Peyer's patch (tissue), 4 donors: ENCODE measurements at places on chromosomes 12 and 14. TPM values are rescaled to one million over a fixed set of nuclear protein-coding genes. Genes with fewer than 3 reads are reported as not detected.

- DNase-seq = no peak
- no peak overlapping the region for H3K27ac ChIP-seq
- H3K4me1 ChIP-seq = no peaks in the 10 kb centered on the region
Observed at GRCh38 chr12:96150442-96150841, 43.7 kb upstream of the ELK3 start.

DNA sequence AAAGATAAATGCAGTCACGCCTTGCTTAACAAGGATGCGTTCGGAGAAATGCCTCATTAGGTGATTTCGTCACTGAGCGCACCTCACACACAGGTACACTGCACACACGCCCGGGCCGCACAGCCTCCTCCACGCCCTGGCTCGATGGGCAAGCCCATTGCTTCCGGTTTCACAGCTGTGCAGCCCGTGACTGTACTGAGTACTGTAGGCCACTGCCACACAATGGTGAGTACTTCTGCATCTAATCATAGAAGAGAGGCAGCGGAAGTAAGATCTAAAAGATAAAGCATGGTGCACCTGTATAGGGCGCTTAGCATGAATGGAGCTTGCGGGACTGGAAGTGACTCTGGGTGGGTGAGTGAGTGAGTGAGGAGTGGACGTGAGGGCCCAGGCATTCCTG lies 4.3 kb downstream of the RIMBP2 start:
- no peak overlapping the region for H3K27ac ChIP-seq
- no peaks in the 10 kb centered on the region for H3K27me3 ChIP-seq
- no peak overlapping the region for H3K4me3 ChIP-seq
- no peaks in the 10 kb centered on the region for H3K4me1 ChIP-seq
- no peaks in the 10 kb centered on the region for H3K36me3 ChIP-seq

PTPN21 gene
- total RNA-seq = 15.7 TPM

- no peaks in the 10 kb centered on the region for H3K36me3 ChIP-seq
- H3K4me1 ChIP-seq = no peaks in the 10 kb centered on the region
Observed at GRCh38 chr12:83390186-83390585, 703.5 kb downstream of the TMTC2 start.

FOXG1 gene
- total RNA-seq = not detected

DNA sequence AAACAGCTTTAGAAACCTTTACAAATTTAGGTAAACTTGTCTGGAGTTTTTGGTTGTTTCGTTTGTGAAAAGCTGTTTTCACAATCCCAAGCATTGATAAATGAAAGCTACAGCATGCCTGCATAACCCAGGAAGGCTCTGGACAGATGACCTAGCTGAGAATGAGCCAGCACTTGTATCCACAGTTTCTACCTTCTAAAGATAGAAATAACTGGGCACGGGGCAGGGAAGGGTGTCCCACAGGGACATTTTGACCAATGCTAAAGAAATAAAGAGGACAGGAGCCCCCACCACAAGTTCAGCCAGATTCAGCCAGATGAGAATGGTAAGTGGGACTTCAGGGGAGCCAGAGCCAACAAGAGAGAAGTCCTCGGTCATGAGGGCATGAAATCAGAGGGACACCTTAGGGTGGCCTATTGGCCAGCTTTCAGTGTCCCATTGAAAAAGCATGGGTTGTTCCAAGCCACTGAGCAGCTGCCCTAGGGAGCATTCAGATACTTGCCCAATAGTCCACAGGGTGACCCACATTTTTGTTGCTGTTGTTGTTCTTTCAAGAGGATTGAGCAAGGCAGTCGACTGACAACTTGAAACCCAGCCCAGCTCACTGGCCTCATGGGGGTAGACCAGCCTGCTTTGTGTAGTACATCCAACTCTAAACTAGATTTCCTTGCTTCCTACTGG lies 140.3 kb upstream of the NUDT4 start:
- H3K27ac ChIP-seq = no peak overlapping the region
- no peak overlapping the region for H3K4me3 ChIP-seq
- no peak for DNase-seq
- no peaks in the 10 kb centered on the region for H3K4me1 ChIP-seq

- H3K36me3 ChIP-seq = no peaks in the 10 kb centered on the region
- H3K4me1 ChIP-seq = no peaks in the 10 kb centered on the region
Observed at GRCh38 chr14:101467181-101467926, 93.9 kb upstream of the DIO3 start.

PZP gene
- not detected for total RNA-seq

DNA sequence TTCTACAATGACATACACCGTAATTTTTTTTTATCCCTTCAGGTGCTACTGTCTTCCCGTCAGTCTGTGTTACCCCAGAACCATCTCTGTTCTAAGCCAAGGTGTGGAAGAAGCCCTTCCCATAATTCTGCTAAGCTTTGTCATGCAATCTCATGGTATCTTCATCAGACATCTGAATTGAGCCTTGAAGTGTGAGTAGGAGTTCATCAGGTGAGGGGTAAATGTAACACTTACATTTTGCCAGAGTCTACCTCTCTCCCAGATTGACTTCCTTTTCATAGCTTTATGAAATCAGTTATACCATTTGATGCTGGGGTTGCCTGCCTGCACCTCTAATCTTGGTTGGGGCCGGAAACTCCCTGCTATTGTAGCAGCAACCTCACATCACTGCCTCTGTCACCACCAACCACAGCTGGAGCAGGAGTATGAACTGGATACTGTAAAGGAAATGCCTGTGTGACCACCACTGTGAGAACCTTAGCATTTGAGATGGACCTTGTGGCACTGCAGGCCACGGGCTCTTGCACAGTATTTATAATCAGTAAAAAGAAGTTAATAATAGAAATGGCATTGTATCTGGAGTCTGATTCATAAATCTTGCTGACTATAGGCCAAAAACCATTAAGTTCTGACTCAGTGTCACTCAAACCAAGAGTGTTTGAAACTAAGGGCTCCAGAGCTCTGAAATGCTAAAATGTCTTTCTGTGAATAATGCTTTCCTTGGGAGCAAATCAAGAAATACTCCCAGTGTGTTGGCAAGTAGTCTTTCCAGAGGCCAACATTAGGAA lies 58.7 kb upstream of the STK38L start:
- no peaks in the 10 kb centered on the region for H3K36me3 ChIP-seq
- no peaks in the 10 kb centered on the region for H3K4me1 ChIP-seq
- H3K27ac ChIP-seq = no peak overlapping the region
- no peaks in the 10 kb centered on the region for H3K27me3 ChIP-seq
- H3K4me3 ChIP-seq = no peak overlapping the region

GRCh38 chr14:23569443-23570151 lies 2.0 kb upstream of the AP1G2 start:
- peaks cover 16% of the 10 kb centered on the region for H3K36me3 ChIP-seq
- no peak for DNase-seq
- H3K27me3 ChIP-seq = no peaks in the 10 kb centered on the region
- H3K4me1 ChIP-seq = peaks cover 11% of the 10 kb centered on the region
- no peak overlapping the region for H3K27ac ChIP-seq
- H3K4me3 ChIP-seq = no peak overlapping the region

DNA sequence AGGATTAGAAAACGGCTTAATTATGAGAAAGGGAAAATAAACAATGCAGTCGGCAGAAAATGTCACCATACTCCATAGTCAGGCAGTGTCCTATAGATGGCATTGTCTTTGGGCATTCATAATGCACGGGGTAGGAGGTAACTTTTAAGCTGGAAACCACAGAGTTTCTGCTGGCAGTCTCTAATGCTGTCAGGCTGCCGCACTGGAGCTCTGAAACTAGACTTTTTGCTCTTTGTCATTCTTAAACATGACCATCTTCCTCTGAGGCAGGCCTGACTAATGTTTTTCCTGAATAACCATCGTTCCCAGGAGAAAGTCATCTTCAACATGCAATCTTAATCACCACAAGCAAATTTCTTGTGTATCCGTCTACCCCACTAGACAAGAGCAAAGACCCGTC lies 108.8 kb downstream of the ETNK1 start:
- no peaks in the 10 kb centered on the region for H3K27me3 ChIP-seq
- no peaks in the 10 kb centered on the region for H3K36me3 ChIP-seq
- no peak overlapping the region for H3K4me3 ChIP-seq
- no peaks in the 10 kb centered on the region for H3K4me1 ChIP-seq

DNA sequence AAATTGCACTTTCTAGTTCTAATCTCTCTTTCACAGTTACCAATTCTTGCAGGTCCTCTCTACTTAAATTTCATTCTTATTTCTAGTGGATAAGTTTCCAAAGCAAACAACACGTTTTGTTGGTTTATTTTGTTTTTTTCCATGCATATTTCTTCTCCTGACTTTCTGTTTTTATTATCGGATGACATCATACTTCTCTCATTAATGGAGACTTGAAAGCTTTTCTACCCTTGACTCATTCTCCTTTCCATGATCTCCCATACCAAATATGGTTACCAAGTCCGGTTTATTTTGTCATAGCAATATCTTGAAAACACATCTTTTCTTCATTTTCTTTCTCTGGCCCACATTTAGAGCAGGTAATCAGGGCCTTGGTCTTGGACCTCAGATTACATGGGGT lies 796.5 kb downstream of the GALC start:
- no peaks in the 10 kb centered on the region for H3K27me3 ChIP-seq
- H3K36me3 ChIP-seq = no peaks in the 10 kb centered on the region
- no peak overlapping the region for H3K27ac ChIP-seq
- no peak overlapping the region for H3K4me3 ChIP-seq
- H3K4me1 ChIP-seq = no peaks in the 10 kb centered on the region

GRCh38 chr14:91649930-91650329 lies 82.0 kb downstream of the CATSPERB start:
- H3K27me3 ChIP-seq = no peaks in the 10 kb centered on the region
- H3K36me3 ChIP-seq = no peaks in the 10 kb centered on the region
- H3K4me1 ChIP-seq = no peaks in the 10 kb centered on the region
- no peak overlapping the region for H3K4me3 ChIP-seq

- no peak overlapping the region for H3K4me3 ChIP-seq
- H3K36me3 ChIP-seq = no peaks in the 10 kb centered on the region
- H3K4me1 ChIP-seq = no peaks in the 10 kb centered on the region
- no peaks in the 10 kb centered on the region for H3K27me3 ChIP-seq
- H3K27ac ChIP-seq = no peak overlapping the region
- DNase-seq = no peak
Observed at GRCh38 chr14:60760644-60761364, 26.2 kb downstream of the MNAT1 start.

GRCh38 chr12:113439606-113440030 lies 17.4 kb downstream of the SDSL start:
- H3K4me1 ChIP-seq = no peaks in the 10 kb centered on the region
- no peak overlapping the region for H3K4me3 ChIP-seq
- H3K27me3 ChIP-seq = no peaks in the 10 kb centered on the region

FOXM1 gene
- 31.4 TPM for total RNA-seq

DNA sequence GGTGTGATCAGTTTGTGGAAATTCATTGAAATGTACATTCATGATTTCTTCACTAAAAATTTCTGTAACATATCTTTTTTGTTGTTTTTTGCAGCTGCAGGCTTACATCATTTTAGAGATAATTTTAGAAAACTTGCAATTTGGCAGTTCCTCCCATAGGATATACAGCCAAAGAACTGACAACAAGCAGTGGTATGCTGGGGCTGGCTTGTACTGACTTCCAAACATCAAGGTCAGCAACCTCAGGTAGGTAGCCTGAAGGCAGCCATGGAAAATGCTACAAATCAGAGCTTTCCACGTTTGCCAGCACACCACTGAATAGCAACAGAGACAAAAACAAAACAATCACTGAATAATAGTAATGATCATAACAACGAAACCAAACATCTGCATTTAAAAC lies 21.2 kb downstream of the TRIM9 start:
- H3K4me1 ChIP-seq = no peaks in the 10 kb centered on the region
- H3K27ac ChIP-seq = no peak overlapping the region
- no peaks in the 10 kb centered on the region for H3K27me3 ChIP-seq
- no peaks in the 10 kb centered on the region for H3K36me3 ChIP-seq

DNA sequence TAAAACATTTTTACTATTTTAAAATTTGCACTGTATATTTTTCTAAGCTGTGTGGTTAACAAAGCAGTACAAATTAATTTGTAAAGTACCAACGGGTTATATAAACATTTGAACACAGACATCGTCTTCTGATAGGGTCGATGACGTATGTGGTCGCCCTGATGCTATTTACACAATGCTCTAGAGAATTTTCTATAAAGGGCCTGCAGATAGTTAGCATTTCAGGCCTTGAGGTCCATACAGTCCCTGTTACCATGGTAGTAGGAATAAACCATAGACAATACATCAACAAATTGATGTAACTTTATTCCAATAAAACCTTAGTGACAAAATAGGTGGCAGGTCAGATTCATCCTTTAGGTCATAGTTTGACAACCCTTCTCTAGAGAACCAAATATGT lies 25.7 kb upstream of the PDZRN4 start:
- H3K27me3 ChIP-seq = no peaks in the 10 kb centered on the region
- no peak for DNase-seq
- no peak overlapping the region for H3K4me3 ChIP-seq
- H3K36me3 ChIP-seq = no peaks in the 10 kb centered on the region
- no peak overlapping the region for H3K27ac ChIP-seq
- no peaks in the 10 kb centered on the region for H3K4me1 ChIP-seq

IAPP gene
- not detected for total RNA-seq

LRP1-AS gene
- not detected for total RNA-seq

DNA sequence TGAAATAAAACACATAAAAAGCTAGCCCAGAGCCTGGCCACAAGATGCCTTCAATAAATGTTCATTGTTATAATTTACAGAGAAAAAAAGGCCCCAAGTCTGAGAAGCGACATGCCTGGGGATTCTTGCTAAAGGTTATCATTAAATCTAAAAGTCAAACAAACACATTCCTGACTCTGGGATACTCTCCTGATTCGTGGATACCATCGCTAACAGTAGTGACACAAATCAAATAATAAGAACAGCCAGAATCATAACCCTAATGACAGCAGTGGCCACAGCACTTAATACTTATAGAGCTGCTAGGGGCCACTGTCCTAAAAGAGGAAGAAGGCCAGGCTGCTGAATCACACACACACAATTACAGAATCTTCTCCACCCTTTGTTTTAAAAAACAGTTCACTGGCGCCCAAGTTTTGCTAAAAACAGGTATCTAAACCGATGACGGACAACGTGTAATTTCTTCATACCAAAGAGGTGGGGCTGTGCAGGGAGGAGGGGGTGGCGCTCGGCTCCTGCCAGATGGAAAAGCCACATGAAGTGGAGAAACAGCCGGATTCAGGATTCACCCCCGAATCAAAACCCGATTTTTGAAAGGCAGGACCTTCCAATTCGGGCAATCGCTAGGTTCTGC lies 1.2 kb downstream of the CLIP1 start:
- peak overlapping the region; percentile 98 for H3K4me3 ChIP-seq
- DNase-seq = peak; percentile 36
- H3K36me3 ChIP-seq = no peaks in the 10 kb centered on the region
- H3K27ac ChIP-seq = peak overlapping the region; percentile 100
- no peaks in the 10 kb centered on the region for H3K4me1 ChIP-seq
- H3K27me3 ChIP-seq = no peaks in the 10 kb centered on the region

LRRC10 gene
- not detected for total RNA-seq

DNA sequence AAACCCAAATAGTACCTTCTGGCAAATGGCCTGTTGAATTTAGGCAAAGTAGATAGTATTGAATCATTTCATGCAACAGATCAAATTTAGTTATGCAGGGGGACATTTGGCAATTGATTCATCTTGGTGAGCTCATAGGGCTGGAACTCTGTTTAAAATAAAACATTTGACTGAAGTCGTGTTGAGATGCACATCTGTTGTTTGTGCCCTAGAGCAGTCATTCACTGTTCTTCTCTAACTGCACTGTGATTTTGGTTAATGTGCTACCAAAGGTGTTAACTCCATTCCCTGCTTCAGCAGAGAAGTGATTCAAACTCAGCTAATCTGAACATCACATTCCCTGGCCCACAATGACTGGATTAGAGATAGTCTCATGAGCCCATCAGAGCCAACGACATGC lies 44.0 kb upstream of the CSRP2 start:
- no peak for DNase-seq
- no peaks in the 10 kb centered on the region for H3K27me3 ChIP-seq
- no peaks in the 10 kb centered on the region for H3K36me3 ChIP-seq
- no peak overlapping the region for H3K27ac ChIP-seq
- no peak overlapping the region for H3K4me3 ChIP-seq

- H3K27me3 ChIP-seq = no peaks in the 10 kb centered on the region
- H3K4me1 ChIP-seq = no peaks in the 10 kb centered on the region
- H3K36me3 ChIP-seq = no peaks in the 10 kb centered on the region
- no peak for DNase-seq
- H3K4me3 ChIP-seq = no peak overlapping the region
Observed at GRCh38 chr12:24977711-24978110, 28.8 kb upstream of the BCAT1 start.
